ENCODE measurements at places on chromosomes 4 and X.

DNA sequence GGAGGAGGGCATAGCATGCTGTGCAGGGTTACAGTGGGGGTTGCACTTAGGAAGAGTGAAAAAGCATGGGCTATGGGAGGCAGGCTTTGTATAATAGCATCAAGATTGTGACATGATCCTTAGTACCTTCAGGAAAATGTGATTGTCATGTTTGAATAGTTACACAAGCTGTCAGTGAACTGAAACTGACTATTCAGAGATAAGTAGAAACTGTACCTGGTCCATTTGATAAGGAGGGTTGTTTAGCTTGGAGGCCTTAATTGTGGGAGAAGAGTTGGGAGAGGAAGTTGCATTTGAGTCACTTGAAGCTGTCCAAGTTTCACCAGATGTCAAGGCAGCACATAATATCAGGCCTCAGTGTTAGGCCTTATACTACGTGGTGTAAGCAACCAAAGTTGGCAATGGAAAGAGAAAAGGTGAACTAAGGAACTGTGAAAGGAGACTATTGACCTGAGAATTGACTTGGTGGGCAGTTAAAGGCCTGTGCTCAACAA lies 85.0 kb downstream of the TEX13C start:
- DNase-seq: no peak

DNA sequence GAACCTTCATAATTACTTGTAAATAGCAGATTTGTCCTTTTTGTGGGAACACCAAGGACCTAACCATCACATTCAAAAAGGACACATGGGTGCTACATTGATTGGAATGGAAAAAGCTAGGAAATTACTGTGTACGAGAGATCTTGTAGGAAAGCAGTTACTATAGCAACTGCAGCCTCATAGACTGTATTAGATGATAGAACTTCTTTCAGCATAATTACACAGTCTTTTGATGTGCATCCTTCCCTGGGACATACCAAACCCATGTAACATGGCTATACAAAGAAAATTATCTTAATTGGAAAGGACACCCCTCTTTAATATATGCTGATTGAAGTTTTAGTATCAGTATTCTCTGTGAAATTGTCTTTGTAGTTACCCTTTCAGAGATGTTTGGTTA lies 130.7 kb upstream of the CTSO start:
- DNase-seq: no peak

DNA sequence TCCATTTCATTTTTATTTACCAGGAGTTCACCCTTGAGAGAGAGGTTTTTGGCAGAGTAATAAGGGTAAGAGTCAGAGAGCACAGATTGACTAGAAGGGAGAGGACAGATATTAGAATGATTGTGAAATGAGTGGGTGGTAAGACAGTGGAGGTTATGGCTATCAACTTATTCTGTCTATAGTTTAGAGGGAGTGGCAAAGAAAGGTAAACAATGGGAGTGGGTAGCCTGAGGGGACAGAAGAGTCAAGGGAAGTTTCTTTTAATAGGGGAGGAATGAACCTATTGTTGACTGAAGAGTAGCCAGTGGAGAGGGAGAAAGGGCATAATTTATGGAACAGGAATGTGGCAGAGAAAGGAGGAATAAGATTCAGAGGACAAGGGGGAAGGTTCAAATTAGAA lies 186.5 kb upstream of the NRK start:
- no peak for DNase-seq

GRCh38 chr4:15040916-15041463 lies 38.7 kb downstream of the CPEB2 start:
- DNase-seq: no peak

DNA sequence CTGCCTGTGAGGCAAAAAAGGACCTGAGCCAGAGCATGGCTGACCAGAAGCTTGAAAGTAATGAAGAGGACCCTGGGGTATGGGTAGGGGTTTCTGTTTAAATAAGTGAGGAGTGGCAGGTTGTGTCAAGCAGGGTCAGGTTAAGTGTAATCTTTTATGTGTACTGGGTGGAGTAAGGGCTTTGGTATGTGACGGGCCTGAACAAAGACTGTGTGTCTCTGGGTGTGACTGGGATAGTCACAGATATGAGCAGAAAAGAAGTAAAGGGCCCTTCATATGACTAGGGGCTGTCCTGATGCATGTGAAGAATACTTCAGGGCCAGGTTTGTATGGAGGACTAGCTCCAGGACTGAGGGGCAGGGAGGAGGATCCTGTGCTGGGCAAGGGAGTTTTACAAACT lies 82.4 kb downstream of the ITIH6 start:
- DNase-seq: no peak

- no peak for DNase-seq
Measured at GRCh38 chr4:169246279-169246678, 24.5 kb downstream of the SH3RF1 start.

DNA sequence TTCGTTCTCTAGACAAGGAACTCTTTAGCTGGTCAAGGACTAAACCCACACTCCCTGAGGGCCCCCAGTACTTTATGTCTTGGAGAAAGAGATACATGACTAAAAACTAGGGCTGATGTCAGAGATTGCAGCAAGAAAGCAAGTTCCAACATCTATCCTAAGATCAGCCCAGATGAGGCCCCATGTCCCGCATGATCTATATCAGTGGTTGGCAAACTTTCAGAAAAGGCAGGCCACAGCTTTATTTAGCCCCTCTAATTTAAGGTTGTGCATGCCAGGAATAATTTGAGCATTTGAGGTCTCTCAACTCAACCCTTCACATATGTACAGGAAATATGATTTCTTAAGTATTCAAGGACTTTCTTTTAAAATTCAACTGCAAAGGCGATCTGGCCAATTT lies 44.1 kb upstream of the FRMD7 start:
- no peak for DNase-seq

Data from NCI-H1092 (cell line).